Activated naive CD8-positive, alpha-beta T cell treated with anti-CD3 and anti-CD28 coated beads, Interleukin-2, amount 50 U/mL, for 16 hours (primary cell): ENCODE measurements at places on chromosomes 3 and 15.

DNA sequence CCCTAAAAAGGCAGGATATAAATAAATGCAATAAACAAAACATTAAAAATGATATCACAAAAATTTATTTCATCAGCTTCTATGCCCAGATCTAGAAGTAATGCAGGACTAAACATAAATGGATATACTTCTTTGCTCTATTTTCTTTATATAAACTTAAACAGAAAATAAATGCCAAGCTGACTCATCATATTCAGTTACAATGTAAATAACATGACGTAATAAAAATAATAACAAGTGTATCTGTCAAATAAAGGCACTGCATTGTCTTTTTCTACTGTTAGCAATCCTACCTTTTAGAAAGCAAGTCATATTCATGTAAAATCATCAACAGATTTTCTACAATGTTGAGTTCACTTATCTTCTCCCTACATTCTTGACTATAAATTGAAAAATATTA is 61.6 kb downstream of the NEK10 start:
- DNase-seq: no peak

GRCh38 chr3:53935283-53935901 is 43.7 kb upstream of the SELENOK start:
- no peak for DNase-seq

GRCh38 chr3:152327203-152327602 is 58.5 kb downstream of the MBNL1 start:
- no peak for DNase-seq

DNA sequence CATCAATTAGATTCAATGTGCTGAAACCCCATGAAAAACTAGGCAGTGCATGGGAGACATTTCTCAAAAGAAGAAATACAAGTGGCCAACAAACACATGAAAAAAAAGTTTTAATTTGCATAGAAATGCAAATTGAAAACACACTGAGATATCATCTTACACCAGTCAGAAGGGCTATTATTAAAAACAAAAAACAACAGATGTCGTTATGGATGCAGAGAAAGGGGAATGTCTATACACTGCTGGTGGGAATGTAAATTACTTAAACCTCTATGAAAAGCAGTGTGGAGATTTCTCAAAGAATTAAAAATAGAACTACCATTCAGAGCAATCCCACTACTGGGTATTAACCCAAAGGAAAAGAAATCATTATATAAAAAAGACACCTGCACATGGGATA is 98.7 kb downstream of the CCNL1 start:
- no peak for DNase-seq

GRCh38 chr15:90642464-90643300 is 74.5 kb upstream of the BLM start:
- DNase-seq: no peak

- no peak for DNase-seq
Observed at GRCh38 chr3:43106293-43106628, 382 bp upstream of the POMGNT2 start.

- DNase-seq: no peak
Observed at GRCh38 chr3:187739094-187739560, 6.1 kb downstream of the BCL6 start.

GRCh38 chr15:38620098-38620497 is 55.5 kb upstream of the RASGRP1 start:
- no peak for DNase-seq

DNA sequence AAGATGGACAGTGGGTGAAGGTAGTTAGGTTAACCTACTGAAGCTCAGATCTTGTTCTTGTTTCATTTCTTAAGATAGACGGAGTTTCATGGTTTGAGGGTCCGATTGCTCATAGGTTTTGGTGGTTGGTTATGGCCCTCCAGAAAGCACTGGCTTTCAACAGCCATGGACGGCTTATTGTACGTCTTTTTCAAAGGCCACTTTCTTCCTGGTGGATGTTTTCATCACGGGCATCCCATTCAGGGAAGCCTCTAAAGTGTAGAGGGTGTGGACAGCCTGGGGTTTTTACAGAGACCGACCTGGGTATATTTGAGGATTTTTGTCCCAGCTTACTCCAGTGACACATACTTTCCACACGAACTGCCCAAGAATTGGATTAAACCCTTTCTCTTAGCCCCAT is 132.7 kb upstream of the ONECUT1 start:
- DNase-seq: no peak
